Heart right ventricle (tissue), 16 donors: ENCODE measurements at places on chromosomes 2 and 18. TPM values are rescaled to one million over a fixed set of nuclear protein-coding genes. Genes with fewer than 3 reads are reported as not detected.
A peak's percentile ranks its signal among the peaks of the same experiment; 100 is the strongest.

DNA sequence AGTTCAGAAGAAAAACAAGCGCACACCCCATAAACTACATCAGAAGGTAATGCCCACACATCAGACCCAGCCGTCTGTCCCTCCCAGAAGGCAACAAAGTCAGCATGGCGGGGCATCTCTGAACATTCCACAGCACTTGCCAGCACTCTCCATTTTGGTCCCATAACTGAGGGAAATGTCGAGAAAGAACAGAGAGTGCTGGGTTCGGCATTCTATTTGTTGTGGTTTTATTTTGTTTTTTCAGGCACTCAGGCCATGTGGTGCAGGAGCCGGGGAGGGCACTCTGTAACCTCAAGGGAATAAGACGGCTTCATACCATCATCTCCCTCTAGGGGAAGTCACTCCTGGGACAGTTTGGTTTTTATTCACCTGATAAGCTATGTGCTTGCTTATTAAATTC is 156.0 kb downstream of the SEPTIN10 start:
- no peak overlapping the region for H3K4me3 ChIP-seq
- no peak overlapping the region for H3K27ac ChIP-seq
- H3K27me3 ChIP-seq = no peaks in the 10 kb centered on the region
- H3K4me1 ChIP-seq = peaks cover 11% of the 10 kb centered on the region

GRCh38 chr18:48152549-48152948 is 222.1 kb upstream of the SMAD2 start:
- no peak overlapping the region for H3K4me3 ChIP-seq

DNA sequence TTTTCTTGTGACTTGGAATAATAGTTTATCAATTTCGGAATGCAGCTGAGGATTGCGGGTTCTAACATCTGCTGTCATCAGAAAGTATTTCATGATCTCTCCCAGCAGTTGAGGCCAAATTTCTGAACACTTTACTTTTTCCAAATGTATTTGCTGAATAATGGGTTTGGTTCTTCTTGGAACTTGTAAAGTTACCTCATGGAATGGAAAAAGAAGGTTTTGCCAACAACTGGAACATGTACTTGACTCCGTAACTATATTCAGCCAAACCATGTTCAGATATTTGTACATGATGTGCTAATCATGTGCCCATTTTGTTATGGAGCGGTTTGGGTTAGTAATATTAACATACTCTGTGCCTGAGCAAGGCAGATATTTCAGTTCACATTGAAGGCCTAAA is 119.6 kb downstream of the LCLAT1 start:
- H3K27ac ChIP-seq = peak overlapping the region; percentile 60
- no peaks in the 10 kb centered on the region for H3K27me3 ChIP-seq
- H3K4me3 ChIP-seq = no peak overlapping the region

GRCh38 chr2:229410946-229411345 is 139.9 kb upstream of the PID1 start:
- H3K36me3 ChIP-seq = no peaks in the 10 kb centered on the region
- DNase-seq = no peak
- H3K4me1 ChIP-seq = peaks cover 41% of the 10 kb centered on the region
- H3K27ac ChIP-seq = peak overlapping the region; percentile 78

Gene HOXD12
- total RNA-seq = not detected

Gene CFAP65
- not detected for total RNA-seq

Gene DOCK10
- total RNA-seq = 18.9 TPM
